ENCODE measurements at places on chromosomes 4 and X.

- no peak for DNase-seq
These were observed 290.8 kb upstream of the FGF13 start for GRCh38 chrX:139002319-139002718.

DNA sequence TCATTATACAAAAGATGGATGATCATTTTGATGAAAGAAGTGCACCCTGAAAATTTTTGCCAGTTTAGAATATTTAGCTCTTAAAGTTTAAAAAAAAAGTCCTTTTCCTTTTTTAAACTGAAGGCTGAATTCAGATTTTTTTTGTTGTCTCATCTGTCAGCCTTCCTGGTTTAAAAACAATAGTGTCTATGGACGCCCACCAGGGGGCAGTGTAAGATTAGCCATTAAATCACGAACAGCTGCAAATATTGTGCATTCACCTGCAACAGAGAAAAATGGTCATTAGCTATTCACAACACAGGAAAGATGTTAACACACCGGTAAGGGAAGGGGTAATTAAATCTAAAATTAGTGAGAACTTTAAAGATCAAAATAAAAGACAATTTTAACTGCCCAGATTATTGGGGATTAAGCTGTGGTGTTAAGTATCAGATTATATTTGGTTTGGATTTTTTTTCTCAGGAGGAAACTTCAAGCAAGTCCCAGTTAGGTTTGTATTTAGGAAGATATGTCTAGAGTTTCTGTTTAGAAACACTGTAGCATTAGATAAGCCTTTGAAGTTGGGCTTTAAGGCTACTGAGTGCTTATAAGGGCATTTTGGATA, 4.4 kb upstream of the CXorf38 start:
- peak; percentile 52 for DNase-seq

GRCh38 chr4:14719053-14719452, 283.2 kb upstream of the CPEB2 start:
- no peak for DNase-seq

DNA sequence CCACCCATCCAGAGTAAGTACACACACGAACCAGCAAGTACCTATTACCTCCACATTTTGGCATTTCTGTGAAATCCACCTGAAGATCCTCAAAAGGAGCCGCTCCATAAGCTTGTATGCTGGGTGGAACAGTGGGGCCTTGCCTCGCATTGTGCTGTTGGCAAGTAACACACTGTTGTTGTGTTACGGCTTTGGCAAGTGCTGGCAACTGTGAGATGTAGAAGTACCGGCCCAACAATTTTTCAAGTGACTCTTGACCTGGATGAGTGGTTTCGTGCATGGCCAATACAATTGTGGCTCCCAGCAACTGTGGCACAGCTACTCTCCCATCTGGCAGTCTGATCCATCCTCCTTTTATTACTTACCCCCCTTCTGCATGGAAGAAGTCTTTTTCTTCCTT, 128.7 kb downstream of the CCNB3 start:
- no peak for DNase-seq

DNA sequence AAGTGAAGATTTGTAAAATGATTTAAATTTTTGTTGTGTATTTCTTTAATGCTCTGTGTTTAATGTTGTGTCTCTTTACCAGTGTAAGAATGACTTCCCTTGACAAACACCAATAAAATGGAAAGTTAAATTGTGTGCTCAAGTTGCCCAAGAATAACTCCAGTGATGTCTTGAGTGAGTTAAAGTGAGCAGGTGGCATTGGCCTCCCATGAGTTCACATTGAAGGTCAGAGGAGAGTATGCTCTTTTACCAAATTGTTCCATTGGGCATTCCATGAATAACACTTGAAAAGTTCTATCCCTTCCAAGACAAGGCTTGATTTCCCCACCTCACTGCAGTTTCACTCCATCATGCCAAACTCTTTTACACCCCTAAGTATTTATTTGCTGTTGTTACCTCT, 4.5 kb downstream of the ANXA5 start:
- no peak for DNase-seq

- DNase-seq: no peak
These were observed 69.7 kb downstream of the SPIN4 start for GRCh38 chrX:63281465-63281864.

- no peak for DNase-seq
These were observed 128.9 kb downstream of the RBM47 start for GRCh38 chr4:40500781-40501180.

- no peak for DNase-seq
These were observed 32.0 kb downstream of the CXCL8 start for GRCh38 chr4:73772363-73772762.

GRCh38 chr4:186144946-186145569, 40.6 kb downstream of the FAM149A start:
- peak; percentile 76 for DNase-seq

DNA sequence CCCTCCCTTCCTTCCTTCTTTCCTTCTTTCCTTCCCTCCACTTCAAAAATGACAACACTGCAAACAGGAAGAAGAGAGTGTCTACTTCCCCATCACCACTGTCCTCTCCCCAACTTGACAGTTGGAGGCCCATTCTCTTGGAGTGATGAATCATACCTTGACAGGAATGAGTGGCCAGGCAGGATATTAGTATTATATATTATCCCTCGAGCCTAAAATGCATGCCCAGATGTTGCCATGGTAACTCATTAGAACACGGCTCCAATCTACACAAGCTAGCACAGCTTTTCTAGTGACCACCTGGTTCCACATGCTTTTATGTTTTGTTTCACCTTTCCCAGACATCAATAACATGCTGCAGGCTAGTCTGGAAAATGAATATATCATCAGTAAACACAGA, 71.3 kb upstream of the LHFPL1 start:
- DNase-seq: no peak

DNA sequence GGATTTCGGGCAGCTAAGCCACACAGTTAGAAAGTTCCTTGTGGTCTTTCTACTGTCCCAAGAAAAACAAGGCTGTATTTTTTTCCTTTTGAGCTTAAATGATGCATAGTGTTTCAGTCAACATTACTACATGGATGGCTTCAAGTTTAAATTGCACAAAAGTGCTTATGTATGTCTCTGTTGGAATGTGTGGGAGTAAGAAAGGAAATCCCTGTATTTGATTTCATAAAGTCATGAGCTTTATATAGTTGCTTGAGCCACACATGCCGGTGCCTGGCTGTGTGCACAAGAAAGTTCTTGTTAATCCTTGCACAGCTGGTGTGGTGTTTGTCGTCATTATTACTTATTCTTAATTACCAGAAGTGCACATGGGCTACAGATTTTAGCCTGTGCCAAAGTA, 262.2 kb downstream of the ARHGAP10 start:
- no peak for DNase-seq

GRCh38 chrX:108148524-108148923, 56.9 kb downstream of the ATG4A start:
- DNase-seq: no peak

GRCh38 chr4:71550220-71551165, 211.7 kb downstream of the SLC4A4 start:
- DNase-seq: no peak

GRCh38 chr4:41865981-41866798, 69.0 kb upstream of the TMEM33 start:
- DNase-seq: no peak

DNA sequence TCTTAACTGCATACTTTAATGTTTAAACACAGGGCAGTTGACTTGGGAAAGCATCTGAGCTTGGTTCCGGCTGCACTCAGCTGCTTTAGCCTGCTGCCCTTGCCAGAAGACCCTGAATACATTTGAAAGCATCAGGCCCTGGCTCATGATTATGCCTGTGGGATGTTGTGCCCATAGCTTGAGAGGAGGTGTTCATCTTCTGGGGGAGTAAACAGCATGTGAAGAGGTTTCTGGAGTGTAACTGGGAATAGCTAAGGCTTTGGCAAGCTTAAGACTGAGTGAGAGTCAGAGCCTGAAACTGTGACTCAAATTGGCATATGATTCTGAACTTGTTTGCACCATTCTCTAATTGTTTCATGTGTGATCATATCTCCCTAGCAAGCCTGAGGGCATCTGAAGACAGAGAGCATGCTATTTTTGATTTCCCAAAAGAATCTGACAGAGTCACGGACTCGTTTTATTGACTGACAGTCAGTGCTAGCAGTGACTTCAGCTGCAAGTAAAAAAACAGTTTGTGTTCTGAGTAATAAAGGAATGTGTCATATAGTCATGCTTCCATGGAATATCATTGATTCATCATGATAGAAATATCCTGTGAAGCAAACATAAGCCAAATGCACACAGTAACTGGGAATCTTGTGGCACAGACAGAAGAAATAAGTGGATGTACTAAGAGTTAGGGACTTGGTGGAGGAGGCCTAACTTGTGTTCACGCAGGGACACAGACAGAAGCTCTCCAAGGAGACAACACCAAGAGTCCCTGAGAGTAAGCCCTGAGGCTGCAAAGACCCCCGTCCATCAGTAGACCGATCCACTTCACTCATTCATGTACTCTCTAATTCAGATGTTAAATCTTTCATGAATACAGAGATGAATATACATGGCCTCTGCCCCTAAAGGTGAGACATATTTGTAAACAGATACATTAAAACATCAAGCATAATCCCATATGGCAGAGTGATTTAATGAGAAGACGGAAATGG, 100.7 kb downstream of the SYNPO2 start:
- DNase-seq: no peak

GRCh38 chr4:152363086-152363485, 172.8 kb downstream of the FBXW7 start:
- DNase-seq: no peak

GRCh38 chr4:137545461-137545861, 13.2 kb upstream of the PCDH18 start:
- no peak for DNase-seq

Measured in glutamatergic neuron (in vitro differentiated cells).